Aorta (tissue), 5 donors: ENCODE measurements at places on chromosomes 11 and 22. TPM values are rescaled to one million over a fixed set of nuclear protein-coding genes. Genes with fewer than 3 reads are reported as not detected.

Gene OR6T1
- total RNA-seq = not detected

Gene INTS4
- total RNA-seq = 40.2 TPM

GRCh38 chr22:50087646-50088045 lies 2.2 kb upstream of the MOV10L1 start:
- DNase-seq = peak; percentile 57

GRCh38 chr11:47850337-47850736 lies 2.2 kb upstream of the NUP160 start:
- no peak for DNase-seq

Gene KCNJ4
- not detected for total RNA-seq

GRCh38 chr11:126084608-126084912 lies 21.9 kb upstream of the CDON start:
- no peak for DNase-seq

Gene TREH
- total RNA-seq = not detected
